NCI-H1105 treated with DMSO at 0.1 percent for 48 hours (cell line): ENCODE measurements at places on chromosomes 1 and 21.
A peak's percentile ranks its signal among the peaks of the same experiment; 100 is the strongest.

- DNase-seq, result no peak
These were observed 90.1 kb downstream of the PLPPR5 start for GRCh38 chr1:98914547-98914946.

- DNase-seq, result no peak
These were observed 263.8 kb downstream of the NCAM2 start for GRCh38 chr21:21262048-21262447.

DNA sequence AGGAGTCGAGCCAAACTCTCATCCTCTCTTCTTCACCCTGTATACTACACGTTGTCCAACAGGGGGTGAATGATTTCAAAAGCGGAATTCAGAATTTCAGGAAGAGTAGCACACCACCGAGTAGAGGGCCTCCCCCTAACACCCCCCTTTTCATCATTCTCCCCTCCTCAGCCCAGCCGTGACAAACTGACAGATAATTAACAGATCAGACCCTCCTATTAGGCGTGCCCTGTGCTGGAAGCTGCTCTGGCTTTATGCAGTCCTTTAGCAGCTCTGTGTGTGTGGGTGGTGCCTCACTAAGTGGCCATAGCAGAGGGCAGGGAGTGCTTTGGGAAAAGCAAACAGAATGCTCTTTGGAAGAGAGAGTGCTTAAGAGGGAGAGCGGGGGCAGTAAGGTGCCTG is 44.3 kb downstream of the PEX14 start:
- peak; percentile 83 for DNase-seq

- no peak for DNase-seq
These were observed 100.7 kb downstream of the PATJ start for GRCh38 chr1:61842863-61843514.

DNA sequence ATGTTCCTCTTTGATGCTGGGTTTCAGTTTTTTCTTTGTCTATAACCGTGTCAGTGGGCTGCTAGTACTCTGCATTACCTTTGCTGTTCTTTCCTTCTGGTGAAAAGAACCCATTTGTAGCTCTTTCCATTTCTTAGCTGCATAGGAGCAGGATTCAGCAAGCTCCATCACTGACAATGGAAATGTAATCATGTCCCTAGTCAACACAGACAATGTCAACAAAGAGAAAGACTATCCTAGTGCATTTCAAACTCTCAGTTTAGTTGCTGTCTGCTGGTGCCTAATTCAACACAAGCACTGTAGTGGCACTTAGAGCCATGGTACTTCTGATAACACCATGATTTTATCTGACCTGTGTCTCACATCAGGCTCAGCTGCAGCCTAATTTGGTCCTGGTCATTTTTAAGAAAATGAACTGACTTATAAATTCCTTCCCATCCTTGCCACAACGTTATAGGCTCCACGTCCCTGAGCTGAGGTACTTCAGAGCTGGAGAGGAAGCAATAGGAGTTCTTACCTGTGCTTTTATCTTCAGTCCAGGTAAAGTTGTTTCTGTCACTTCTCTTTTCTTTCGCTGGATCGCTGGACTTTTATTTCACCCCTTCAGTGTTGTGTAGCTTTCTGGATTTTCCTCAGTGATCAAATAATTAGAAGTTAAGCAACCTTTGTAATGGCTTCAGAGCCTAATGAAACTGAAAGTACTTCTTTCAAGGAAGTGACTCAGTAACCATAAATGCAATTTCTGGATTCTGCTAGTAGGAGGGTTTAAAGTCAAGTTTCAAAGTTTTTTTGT is at the start of gene GBP3:
GBP3 (minus strand) TSS at position 700 of the 793 bp plus-strand sequence. CDS start 2,145 bp downstream, outside the sequence.
- no peak for DNase-seq

GRCh38 chr1:155177192-155177917 is 3.7 kb downstream of the TRIM46 start:
- DNase-seq, result no peak

DNA sequence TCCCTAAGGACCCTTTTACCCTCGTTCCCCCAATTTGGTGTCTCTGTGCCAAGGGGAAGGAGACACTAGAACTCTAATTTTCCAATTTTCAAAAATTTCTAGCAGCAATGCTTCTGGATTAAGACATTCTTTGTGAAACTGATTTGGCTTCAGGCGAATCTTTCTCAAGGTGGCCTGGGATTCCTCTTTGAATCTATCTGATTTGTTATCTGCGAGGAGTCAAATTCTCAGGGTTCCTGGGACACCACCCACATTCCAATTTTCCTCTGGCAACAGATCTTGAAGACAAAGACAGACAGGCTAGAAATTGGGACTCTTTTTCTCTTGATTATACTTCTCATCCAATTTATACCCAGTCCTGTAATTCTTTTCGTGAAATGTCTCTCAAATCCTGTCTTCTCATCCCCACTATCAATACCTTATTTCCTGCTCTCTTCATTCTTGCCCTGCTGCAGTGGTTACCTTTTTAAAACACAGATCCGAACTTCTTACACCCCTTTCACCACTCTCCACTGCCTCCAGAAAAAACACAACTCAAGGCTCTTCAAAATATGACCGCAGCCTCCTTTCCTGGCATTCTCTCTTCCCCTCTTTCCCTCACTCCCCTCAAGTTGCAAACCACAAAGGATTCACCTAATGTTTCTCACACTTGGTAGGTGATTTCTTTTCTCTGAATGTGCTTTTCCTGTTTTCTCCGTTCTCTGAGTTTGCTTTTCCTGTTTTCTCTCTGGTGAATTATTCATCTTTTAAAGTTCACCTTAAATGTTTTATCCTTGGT is 2.7 kb upstream of the MPZL1 start:
- DNase-seq, result no peak

GRCh38 chr1:53450225-53450624 is 9.0 kb upstream of the DMRTB1 start:
- DNase-seq, result no peak

- no peak for DNase-seq
These were observed 726.9 kb upstream of the TMPRSS15 start for GRCh38 chr21:19130379-19131028.

DNA sequence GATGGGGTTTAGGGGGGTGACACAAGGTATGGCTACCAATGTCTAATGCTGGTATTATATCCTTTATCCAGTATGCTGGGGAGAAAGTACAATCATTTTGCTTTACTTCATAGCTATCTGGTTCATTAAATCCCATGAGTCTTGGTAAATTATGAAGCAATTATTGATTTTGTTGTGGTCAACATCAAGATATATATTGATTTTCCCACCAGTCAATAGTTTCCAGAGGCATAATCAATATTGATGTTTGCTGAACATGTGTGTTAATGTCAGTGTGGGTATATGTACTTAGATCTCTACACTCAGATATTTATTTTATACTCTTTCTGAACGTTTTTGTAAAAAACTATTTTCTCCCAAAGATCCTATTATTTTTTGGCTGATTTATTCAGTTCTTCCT is 155.5 kb downstream of the BACH1 start:
- no peak for DNase-seq

GRCh38 chr1:37628026-37628556 is 6.6 kb downstream of the RSPO1 start:
- no peak for DNase-seq

DNA sequence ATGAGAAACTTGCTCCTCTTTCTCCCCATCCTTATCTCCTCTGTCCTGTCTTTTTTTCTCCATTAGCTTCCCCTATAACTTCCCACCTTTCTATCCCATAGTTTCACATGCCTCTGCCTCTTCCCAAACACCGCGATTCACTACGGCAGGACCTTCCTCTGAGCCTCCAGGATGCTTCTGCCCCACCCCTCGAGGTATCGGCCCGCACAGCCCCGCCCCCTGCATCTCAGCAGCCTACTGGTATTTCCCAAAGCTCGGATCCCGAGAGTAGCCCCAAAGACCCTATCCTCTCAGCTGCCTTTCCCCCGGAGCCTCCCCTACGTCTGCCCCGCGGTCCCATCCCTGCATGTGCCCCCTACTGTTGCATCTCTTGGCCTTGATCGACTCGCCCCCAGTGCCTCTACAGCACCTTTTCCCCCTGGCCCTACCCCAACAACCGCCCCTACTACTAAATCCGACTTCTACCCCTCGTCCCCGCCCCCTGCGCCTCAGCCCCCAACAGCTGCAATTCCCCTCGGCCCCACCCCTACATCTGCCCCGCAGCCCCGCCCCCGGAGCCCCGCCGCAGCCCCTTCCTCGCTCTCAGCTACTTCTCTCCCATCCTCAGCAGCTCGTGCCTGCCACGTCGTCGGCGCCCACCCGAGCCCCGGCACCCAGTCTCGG is 512 bp downstream of the PIAS3 start:
- peak; percentile 76 for DNase-seq

- no peak for DNase-seq
These were observed 78.7 kb downstream of the ACTL8 start for GRCh38 chr1:17833661-17834501.

DNA sequence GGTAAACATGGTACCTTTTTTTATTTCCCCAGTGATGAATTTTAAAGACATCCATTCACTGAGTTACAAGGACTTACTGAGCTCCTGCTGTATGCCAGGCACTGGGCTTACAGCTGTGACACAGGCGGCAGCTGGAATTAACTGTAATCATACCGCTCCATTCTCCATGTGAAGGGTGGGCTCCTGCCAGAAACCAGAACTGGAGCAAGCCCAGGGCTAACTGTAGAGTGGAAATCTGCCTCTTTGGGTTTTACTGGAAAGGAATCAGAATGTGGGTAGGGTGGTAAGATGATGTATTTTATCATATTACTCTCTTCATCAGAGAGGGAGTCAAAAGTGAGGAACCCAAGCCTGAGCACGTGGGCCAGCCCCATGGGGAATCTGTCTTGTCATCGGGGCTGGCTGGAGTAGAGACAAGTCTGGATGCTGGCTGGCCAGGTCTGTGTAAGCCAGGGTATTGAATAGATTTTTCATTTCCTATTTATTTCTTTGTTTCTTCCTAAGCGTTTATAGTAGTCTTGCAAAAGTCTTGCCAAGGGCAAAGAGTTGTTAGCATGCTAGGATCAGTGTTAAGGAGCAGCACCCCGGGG is 21.5 kb downstream of the FGGY start:
- no peak for DNase-seq

GRCh38 chr1:109906160-109906838 is 4.3 kb upstream of the CSF1 start:
- no peak for DNase-seq

DNA sequence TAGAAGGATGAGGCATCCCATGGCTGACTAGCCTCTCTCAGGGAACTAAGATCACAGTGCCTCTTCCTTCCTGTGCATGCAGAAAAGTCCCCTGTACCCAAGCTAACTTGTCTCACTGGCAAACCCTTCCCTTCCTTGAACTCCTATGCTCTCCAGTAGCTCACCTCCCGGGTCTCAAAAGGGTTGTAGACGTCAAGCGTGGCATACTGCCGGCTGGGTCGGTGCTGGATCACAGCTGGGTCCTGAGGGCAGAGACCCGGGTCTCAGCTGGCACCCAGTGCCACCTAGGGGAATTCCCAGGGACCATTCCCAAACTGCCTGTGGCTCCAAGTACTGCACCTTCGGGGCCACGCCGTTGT is 688 bp downstream of the SCAMP3 start:
- DNase-seq, result no peak

GRCh38 chr1:235979716-235980333 is 85.1 kb downstream of the NID1 start:
- DNase-seq, result no peak

- DNase-seq, result no peak
These were observed 40.6 kb upstream of the LYST start for GRCh38 chr1:235907187-235907896.

- DNase-seq, result no peak
These were observed 203.2 kb upstream of the USP24 start for GRCh38 chr1:55418208-55419000.

DNA sequence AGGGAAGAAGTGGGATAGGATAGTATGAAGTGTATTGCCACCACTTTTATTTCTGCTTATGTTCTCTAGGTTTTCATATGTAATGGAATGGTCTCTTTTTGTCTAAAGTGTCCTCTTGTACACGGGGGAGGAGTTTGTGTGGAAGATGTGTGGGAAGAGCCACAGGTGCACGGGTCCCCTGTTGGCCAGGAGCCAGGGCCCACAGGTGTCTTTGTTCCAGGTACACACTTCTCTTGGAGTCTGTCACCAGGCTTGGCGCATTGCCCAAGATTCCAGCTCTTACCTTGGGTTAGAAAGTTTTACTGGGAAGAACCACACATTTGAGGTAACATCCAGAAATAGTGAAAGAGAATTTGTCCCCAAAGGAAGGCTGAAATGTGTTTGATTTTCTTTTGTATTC is 10.5 kb downstream of the TENT5C start:
- peak; percentile 76 for DNase-seq

- DNase-seq, result no peak
These were observed 24.9 kb upstream of the KCNH1 start for GRCh38 chr1:211158866-211159265.

DNA sequence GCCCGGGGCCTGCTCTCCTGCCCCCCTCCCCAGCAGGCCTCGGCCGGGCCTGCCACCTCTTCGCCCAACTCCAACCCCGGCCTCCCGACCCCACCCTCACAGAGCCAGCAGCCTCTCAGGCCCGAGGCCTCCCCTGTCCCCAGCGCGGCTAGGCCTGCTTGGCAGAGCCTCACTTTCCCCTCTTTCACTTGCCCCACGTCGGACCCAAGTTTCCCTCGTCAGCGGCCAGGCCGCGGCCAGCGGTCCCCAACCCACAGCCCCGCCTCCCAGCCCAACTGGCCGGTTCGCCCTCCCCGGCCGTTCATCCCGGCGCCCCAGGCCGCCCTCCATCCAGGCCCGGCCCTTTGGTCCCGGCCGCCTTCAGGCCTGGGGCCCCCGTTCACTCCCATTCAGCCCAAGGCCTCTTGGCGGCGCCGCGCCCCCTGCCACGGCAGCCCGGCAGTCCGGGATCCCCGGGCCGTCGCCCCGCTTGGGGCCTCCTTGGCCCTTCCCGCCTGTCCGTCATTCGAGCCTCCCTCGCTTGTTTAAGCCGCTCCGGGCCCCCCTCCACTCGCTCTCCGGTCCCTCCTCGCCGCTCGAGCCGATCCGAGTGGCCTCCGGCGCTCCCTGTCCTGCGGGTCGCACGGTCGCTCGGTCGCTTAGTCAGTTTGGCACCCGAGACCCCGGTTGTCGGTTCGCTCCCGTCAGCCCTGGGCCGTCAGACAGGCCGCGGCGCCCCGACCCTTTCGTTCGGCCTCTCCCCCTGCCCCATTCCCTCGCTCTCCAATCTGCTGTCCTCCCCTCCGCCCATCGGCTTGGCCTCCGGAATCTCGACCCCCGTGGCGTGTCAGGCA is 1.4 kb downstream of the LRRC41 start:
- peak; percentile 25 for DNase-seq

- DNase-seq, result no peak
These were observed 429.0 kb downstream of the KIF26B start for GRCh38 chr1:245583575-245584330.
